Panc1 (cell line): ENCODE measurements at places on chromosomes 7 and 10.

GRCh38 chr7:19378345-19378714, 233.1 kb upstream of the FERD3L start:
- DNase-seq: no peak

DNA sequence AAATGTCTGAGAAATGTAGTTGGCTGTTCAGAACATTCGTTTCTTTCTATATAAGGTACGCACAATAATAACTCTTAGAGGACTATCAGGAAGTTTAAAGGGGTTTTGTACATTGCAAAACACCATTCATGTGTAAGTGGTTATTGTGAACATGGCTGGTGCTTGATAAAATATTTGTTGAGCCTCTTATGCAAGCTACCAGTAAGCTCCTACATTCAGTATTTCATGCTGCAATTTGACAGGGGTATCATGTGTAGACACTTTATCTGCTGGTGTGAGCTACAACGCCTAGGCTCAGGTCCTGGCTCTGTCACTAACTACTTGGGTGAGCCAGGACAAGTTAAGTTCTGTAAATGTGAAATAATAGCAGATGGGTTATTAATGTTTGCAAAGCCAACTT, 75.5 kb downstream of the MAP3K8 start:
- no peak for DNase-seq

- DNase-seq: no peak
Measured at GRCh38 chr7:155463114-155463811, 5.3 kb downstream of the EN2 start.

GRCh38 chr10:29630205-29631048, 4.3 kb downstream of the SVIL start:
- DNase-seq: no peak

GRCh38 chr10:123726836-123727235, 60.7 kb downstream of the GPR26 start:
- DNase-seq: no peak

- no peak for DNase-seq
Measured at GRCh38 chr10:93198401-93199131, 124.9 kb downstream of the CYP26A1 start.

DNA sequence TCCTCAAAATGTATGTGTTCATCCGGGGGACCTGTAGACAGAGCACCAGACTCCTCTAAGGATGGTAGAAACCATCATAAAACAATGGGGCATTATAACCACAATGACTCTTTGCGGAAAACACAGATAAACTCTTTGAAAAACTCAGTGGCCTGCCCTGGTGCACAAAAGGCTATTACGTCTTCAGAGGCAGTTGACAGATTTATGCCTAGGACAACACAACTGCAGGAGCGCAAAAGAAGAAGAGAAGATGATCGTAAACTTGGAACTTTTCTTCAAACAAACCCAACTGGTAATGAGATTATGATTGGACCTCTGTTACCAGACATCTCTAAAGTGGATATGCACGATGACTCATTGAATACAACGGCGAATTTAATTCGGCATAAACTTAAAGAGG, 6.0 kb downstream of the RBM48 start:
- no peak for DNase-seq

GRCh38 chr7:41886901-41887311, 184.0 kb upstream of the INHBA start:
- no peak for DNase-seq

DNA sequence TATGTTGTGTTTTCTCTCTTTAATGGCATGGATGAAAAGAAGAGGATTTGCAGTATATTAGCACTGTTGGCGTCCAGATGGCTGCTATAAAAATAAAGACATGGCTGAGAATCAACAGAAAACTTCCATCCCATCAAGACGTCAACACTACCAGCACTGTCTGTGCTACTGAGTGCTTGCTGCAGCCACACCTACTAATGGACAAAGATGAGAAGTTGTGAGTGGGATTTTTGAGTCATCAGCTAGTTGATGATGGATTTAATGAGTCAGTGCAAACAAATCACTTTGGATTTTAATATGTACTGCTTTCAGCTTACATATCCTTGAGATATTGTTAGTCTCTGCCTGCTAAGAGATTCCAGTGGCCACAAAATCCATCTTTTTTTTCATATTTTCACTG, 631.0 kb upstream of the ANKRD30A start:
- peak; percentile 66 for DNase-seq

- DNase-seq: no peak
Measured at GRCh38 chr7:82696631-82697030, 253.1 kb upstream of the CACNA2D1 start.

- no peak for DNase-seq
Measured at GRCh38 chr7:102942868-102943267, 30.1 kb downstream of the LRRC17 start.
